ENCODE measurements at places on chromosomes 1 and 21. TPM values are rescaled to one million over a fixed set of nuclear protein-coding genes. Genes with fewer than 3 reads are reported as not detected.

- DNase-seq = no peak
Observed at GRCh38 chr1:3630914-3631313, 6.1 kb downstream of the TPRG1L start.

- DNase-seq = no peak
Observed at GRCh38 chr1:35558374-35559316, 1.0 kb downstream of the NCDN start.

- DNase-seq = no peak
Observed at GRCh38 chr1:231690059-231690458, 63.5 kb downstream of the DISC1 start.

- no peak for DNase-seq
Observed at GRCh38 chr1:58107943-58108342, 438.6 kb downstream of the OMA1 start.

- DNase-seq = no peak
Observed at GRCh38 chr1:181592255-181592859, 109.0 kb downstream of the CACNA1E start.

DNA sequence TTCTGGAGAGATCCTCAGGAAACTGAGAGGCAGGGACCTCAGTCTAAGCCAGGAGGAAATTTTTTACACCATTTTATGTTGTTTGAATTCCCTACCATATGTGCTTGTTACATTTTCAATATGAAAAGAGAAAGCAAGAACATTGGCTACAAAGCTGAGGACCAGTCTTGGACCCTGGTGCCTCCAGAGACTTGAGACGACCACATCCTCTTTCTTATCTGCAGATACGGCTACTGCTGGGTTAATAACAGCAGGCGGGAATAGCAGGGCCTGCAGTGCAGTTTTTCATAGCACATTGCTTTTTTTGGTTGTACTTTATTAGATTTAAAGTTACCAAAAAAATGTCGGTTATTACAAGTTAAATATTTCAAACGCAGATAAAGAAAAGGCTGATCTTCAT lies 3.9 kb downstream of the KDM4A start:
- DNase-seq = no peak

DNA sequence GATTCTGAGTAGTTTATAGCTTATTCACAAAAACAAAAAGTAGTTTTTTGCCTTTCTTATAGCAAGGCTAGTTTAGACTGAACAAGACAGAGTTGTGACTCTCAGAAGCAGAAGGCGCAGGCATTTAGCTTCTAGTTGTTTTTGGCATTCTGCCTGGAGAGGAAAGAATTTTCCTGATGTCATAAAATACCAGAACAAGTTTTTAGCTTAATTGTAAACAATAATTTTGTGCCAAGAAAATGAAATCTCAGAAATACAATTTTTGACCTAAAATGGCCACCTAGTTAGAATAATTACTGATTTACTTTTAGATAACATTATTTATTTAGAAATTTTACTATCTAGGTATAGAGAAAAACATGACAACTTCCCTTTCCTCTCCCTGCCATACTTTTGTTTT lies 1.0 kb downstream of the DNAJB4 start:
- DNase-seq = no peak

GRCh38 chr1:204904228-204904810 lies 33.7 kb downstream of the NFASC start:
- DNase-seq = no peak

DNA sequence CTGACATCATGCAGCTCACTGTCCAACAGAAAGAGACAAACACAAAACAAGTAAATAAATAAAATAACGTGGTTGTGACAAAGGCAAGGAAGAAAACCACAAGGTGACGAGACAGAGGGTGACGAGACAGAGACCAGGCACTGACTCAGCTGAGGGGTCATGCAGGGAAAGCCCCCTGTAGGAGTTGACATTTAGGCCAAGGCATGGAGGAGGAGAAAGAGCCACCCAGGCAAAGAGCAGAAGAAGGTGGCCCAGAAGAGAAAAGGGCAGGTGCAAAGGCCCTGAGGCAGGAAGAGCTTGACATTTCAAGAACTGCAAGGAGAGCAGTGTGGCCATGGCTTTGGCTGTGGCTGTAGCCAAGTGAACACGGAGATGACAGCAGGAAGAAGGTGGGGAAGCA lies 65.1 kb upstream of the ID3 start:
- DNase-seq = no peak

- DNase-seq = no peak
Observed at GRCh38 chr1:109816975-109817535, 53.3 kb upstream of the EPS8L3 start.

GRCh38 chr1:14952626-14953314 lies 200.8 kb upstream of the TMEM51 start:
- no peak for DNase-seq

DNA sequence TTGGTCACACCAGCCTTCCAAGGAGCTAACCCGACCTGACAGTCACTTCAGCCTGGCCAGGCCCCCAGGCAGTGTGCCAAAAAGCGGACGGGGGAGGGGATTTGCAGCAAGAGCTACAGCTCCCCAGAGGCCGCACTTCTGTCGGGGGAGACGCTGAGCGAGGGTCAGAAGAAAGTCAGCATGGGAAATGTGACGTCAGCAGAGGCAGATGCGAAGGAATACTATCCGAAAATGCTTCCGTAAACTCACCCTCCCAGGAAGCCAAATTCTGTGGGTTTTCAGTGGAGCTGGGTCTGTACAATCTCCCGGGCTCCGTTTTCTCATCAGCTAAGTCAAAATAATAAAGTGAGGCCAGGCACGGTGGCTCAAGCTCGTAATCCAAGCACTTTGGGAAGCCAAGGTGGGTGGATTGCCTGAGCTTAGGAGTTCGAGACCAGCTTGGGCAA lies 28.5 kb upstream of the ECE1 start:
- DNase-seq = peak; percentile 75

DNA sequence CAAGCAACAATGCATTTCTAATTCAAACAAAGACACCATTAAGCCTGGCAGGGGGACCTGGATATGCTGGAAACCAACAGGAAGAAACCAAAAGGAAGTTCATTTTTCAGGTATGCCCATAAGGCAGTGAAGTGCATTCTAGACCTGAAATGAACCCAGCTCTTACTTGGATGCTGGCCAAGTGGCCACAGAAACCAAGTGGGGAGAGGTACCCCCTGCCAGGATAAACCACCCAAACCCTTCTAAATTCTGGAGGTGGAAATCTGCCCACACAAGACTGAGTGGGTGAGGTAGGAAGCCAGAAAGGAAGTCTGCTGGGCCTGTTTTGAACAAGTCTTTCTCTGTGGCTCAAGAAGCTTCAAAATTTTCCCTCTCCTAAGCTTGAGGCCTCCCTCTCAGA lies 2.6 kb downstream of the CD5L start:
- no peak for DNase-seq

DNA sequence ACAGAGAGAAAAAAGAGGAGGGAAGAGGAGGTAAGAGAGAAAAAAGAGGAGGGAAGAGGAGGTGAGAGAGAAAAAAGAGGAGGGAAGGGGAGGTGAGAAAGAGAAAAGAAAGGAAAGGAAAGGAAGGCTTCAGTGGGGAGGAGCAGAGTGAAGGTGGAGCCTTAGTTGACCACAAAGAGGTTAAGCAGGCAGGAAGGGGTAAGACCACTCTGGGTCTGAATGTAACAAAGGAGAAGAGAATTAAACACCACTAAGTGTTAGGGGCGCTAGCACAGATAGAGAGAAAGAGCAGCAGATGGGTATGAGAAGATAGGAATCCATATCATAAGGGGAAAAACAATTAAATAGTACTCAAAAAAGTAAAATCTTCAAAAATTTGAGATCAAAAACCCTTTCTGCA lies 6.6 kb downstream of the PTPN14 start:
- DNase-seq = no peak

DNA sequence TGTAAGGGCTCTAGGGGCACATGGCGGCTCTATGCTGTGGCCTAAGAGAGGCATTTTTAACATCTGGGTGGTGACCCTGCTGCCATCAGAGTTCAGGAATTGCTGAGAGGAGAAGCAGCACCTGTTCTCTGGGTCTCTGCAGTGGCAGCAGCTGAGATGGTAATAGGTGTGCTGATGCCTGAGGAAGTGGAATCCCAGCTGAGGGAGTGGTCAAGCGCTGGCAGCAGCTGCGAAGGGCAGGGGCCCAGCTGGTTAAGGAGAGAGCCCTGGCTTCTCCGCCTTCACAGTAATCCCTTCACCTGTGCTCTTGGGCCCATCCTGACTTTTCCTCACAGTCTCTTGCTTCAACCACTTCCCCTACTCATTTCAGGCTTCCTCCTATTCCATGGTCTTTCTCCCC lies 39.8 kb downstream of the GJA5 start:
- no peak for DNase-seq

- no peak for DNase-seq
Observed at GRCh38 chr1:217088521-217089284, 365.5 kb upstream of the ESRRG start.

- DNase-seq = no peak
Observed at GRCh38 chr21:38819051-38819718, 13.5 kb downstream of the ETS2 start.

DNA sequence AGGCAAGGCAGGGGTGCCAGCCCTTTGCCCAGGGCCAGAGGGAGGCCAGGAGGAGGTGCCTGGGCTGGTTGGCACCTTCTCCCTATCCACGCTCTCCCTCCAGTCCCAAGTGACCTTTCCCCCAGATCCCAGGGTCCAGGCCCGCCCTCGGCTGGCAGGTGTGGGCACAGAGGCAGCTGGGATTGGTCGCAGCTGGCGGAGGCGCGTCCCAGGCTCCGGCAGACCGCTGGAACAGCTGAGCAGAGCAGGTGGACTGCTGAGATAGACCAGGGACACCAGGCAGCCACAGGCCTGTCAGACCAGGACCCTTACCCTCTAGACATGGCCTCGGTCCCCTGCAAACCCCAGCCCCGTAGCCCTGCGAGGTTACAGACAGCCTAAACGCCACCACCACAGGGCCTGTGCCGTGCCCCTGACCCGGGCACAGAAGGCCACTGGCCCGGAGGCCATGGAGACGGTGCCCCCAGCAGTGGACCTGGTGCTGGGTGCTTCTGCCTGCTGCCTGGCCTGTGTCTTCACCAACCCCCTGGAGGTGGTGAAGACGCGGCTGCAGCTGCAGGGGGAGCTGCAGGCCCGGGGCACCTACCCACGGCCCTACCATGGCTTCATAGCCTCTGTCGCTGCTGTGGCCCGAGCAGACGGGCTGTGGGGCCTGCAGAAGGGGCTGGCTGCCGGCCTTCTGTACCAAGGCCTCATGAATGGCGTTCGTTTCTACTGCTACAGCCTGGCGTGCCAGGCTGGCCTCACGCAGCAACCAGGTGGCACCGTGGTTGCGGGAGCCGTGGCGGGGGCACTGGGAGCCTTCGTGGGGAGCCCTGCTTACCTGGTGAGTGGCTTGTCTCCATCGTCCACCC lies at the start of gene SLC25A34:
Gene SLC25A34 (plus strand): TSS at position 221 of the 854 bp plus-strand sequence. CDS start 228 bp downstream, at position 449.
- DNase-seq = no peak

DNA sequence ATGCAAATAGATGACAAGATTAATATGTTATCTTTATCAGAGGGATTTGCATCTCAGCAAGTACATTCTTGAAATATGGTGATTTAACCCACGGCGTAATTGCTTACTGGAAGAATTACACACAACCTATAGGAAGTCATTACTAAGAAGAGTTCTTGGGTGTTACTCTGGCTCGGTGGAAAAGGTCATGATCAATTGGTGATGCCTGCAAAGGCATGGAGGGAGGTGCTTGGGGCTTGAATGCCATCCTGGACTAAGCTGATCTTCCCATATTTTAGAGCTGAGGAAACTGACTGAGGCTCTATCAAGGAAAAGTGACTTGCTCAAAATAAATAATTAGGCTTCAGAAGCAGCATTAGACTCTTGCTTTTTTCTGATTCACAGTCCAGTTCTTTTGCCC lies 137.5 kb upstream of the JUN start:
- DNase-seq = no peak

- no peak for DNase-seq
Observed at GRCh38 chr1:47985018-47985417, 12.2 kb downstream of the TRABD2B start.

- no peak for DNase-seq
Observed at GRCh38 chr1:115238336-115239147, 99.5 kb downstream of the NGF start.

GRCh38 chr1:10960411-10961299 lies 51.8 kb upstream of the TARDBP start:
- DNase-seq = peak; percentile 77

DNA sequence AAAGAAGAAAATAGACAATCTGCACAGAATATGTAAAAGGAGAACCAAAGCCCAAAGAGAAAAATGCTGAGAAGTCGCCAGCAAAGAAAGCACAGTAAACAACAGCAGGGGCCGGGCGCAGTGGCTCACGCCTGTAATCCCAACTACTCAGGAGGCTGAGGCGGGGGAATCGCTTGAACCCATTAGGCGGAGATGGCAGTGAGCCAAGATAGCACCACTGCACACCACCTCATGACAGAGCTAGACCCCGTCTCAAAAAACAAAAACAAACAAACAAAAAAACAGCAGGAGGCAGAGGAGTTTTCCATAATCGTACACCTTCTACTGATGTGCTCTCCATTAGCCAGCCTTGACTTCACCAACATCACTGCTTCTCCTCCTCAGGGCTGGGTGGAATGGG lies 153.2 kb downstream of the LYPLAL1 start:
- DNase-seq = no peak

DNA sequence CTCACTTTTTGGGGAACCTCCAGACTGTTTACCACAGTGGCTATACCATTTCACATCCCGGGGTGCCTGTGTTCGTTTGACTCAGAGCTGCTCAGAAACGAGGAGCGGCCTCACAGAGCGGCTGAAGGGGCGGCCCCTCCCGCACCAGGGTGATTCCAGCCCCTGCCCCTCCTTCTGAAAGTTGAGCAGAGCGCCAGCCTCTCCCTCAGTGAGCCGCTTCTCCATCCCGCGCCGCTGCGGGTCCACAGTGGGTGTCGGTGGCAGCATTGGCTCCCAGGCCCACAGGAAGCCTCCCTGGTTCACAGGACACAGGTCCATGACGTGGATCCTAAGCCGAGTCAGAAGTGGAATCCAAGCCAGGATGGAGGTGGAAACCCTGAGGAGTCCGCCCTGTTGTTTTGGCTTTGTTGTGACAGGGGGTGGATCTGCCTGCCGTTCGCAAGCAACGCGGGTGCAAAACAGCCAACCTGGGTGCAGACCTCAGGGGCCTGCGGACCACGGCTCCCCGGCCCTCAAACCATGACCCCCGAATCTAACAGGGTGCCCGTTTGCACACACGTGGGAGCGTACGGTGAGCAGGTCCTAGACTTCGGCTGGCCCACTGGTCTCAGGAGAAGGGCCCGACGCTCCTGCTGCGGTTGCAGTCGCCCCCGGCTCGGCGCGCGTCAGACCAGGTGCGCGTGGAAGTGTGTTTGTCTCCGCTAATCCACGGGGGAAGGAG lies 186.8 kb upstream of the ARHGEF16 start:
- DNase-seq = no peak

- DNase-seq = no peak
Observed at GRCh38 chr21:29656504-29657239, 283.1 kb downstream of the GRIK1 start.

GRCh38 chr1:23913212-23913880 lies at the start of gene CNR2:
Gene CNR2 (minus strand): TSS chr1:23913362. CDS start chr1:23875617, 37,745 bp downstream.
- DNase-seq = no peak

GRCh38 chr1:206456577-206457370 lies 13.5 kb upstream of the IKBKE start:
- DNase-seq = no peak

- no peak for DNase-seq
Observed at GRCh38 chr1:52305417-52306226, 60.4 kb downstream of the CC2D1B start.

- DNase-seq = no peak
Observed at GRCh38 chr21:26833460-26833939, 11.7 kb downstream of the ADAMTS1 start.

Gene CENPL
- total RNA-seq = 10.7 TPM

Gene SLC19A2
- total RNA-seq = 16.1 TPM

Gene TMEM51
- total RNA-seq = 10.9 TPM

Gene ECM1
- total RNA-seq = 5.0 TPM

Gene SFN
- total RNA-seq = 2.7 TPM

Gene TIE1
- total RNA-seq = 1.7 TPM

Gene TMEM35B
- 16.5 TPM for total RNA-seq
